ENCODE measurements at places on chromosomes 4 and X.

GRCh38 chr4:183485411-183486160 is 19.3 kb upstream of the ING2 start:
- DNase-seq: no peak

DNA sequence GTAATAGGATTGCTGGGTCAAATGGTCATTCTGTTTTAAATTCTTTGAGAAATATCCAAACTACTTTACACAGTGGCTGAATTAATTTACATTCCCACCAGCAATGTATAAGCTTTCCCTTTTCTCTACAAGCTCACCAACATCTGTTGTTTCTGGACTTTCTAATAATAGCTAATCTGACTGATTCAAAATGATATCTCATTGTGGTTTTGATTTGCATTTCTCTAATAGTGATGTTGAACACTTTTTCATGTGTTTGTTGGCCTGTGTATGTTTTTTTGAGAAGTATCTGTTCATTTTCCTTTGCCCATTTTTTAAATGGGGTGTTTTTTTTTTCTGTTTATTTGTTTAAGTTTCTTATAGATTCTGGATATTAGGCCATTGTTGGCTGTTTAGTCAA is 659.0 kb upstream of the GNPDA2 start:
- DNase-seq: no peak

GRCh38 chr4:123250843-123251242 is 145.8 kb upstream of the SPRY1 start:
- no peak for DNase-seq

GRCh38 chr4:181225616-181226261 is 1017.5 kb upstream of the TENM3 start:
- DNase-seq: no peak

DNA sequence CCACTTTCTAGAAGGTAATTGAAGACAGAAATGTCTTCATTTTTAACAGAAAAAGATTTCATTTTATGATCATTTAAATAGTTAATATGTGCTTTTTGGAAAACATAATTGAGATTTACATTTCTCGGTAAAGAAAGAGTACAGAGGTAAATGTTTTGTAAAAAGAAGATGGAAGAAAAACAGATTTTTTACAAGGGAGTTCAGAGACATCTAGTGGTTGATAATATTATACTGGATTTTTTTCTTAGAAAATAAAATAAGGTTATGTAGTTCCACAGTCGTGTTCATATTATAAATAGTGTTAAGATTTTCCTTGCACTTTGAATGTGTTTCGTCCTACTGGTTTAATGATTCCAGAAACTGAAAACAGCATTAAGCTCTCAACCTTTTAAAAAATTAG is 60.6 kb downstream of the SMARCA1 start:
- no peak for DNase-seq

GRCh38 chrX:120147537-120147936 is 10.9 kb upstream of the RHOXF2 start:
- no peak for DNase-seq

Measured in stimulated activated CD4-positive, alpha-beta T cell treated with anti-CD3 and anti-CD28 coated beads, Interleukin-15, amount 100 ng/mL, for 1 hour (primary cell).